ENCODE measurements at places on chromosomes 2 and 18.

- DNase-seq: no peak
These were observed 354.8 kb upstream of the MEIS1 start for GRCh38 chr2:66080127-66080526.

GRCh38 chr2:221569425-221569845, 2.7 kb downstream of the EPHA4 start:
- DNase-seq: no peak

GRCh38 chr2:201909348-201909747, 103.0 kb downstream of the CDK15 start:
- no peak for DNase-seq

GRCh38 chr2:15980605-15981098, 40.3 kb downstream of the MYCN start:
- no peak for DNase-seq

GRCh38 chr18:59988098-59988706, 88.4 kb downstream of the PMAIP1 start:
- no peak for DNase-seq

- no peak for DNase-seq
These were observed 47.6 kb downstream of the DIS3L2 start for GRCh38 chr2:232008907-232009638.

GRCh38 chr2:227853204-227853629, 18.2 kb upstream of the DAW1 start:
- DNase-seq: no peak

GRCh38 chr2:114127372-114127771, 237.5 kb downstream of the ACTR3 start:
- DNase-seq: no peak

DNA sequence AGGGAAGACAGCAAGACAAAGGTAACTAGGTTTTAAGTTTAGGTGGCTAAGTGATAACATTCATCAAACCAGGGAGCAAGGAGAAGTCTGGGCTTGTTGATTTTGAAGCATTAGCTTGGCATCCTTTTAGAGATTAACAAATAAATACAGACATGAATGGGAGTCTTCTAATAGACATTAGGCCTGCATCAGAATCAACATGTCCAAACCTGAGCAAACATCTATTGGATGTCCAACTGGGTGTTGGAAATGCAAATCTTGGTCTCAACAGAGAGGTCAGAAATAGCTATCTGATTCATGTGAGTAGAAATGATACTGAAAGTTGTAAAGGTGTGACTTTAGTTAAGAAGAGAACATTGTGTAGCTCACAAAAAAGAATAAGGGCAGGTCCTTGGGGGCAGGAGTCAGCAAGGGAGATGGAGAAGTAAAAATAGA, 85.5 kb upstream of the RND3 start:
- no peak for DNase-seq

DNA sequence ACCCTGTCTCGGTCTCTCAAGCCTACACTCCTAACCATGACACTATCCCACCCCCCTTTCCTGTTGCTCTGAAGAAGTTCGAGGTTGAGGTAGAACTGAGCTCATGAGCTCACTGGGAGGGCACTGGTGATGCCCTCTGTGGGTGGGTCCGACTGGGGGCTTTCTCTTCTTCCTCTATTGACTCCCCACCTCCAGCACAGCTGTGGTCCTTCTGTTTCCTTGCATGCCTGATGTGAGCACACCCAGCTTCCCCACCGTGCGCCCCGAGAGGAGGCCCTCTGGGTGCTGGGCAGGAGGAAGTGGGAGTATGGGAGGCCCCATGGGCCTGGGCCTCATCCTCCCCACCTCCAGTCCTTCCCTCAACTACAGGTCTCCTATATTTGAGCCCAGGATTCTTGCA, 20.9 kb downstream of the SPEG start:
- DNase-seq: no peak

DNA sequence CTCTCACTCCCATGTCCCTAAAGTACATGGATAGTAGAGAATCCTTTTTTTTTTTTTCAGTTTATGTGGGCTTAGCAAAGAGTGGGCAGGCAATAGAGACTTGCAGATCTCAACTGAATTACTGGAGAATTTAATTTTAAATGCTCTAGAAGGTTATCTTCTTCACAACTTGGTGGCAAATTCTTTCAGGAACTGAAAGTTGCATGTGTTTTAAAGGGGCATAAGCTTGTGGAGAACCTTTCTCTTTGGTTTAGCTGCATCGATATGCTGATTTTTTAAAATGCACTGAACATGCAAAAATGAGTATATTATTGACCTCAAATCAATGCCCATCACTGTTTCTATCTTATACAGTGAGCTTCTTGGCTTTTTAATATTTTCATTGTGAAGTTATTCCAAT, 24.9 kb upstream of the GALNT3 start:
- no peak for DNase-seq

GRCh38 chr18:10398571-10398970, 55.9 kb upstream of the APCDD1 start:
- DNase-seq: no peak

DNA sequence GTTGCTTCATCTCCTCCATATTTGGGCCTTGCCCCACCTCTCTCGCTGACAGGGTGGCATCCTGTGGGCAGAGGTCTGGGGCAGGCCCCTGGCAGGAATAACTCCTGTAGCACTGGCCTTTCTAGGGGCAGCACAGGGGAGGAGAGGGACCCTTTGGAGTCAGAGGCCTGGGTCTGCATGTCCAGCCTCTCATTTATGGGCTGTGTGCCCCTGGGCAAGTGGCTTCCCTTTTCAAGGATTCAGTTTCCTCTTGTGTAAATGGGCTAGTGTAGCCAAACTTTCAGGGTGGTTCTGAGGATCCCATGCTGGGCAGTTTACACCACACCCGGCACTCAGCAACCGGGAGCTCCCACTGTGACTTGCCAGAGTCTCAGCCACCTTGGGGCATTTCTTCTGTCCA, 23.4 kb downstream of the ADRA2B start:
- no peak for DNase-seq

GRCh38 chr2:80461505-80462197, 157.1 kb upstream of the LRRTM1 start:
- DNase-seq: no peak

DNA sequence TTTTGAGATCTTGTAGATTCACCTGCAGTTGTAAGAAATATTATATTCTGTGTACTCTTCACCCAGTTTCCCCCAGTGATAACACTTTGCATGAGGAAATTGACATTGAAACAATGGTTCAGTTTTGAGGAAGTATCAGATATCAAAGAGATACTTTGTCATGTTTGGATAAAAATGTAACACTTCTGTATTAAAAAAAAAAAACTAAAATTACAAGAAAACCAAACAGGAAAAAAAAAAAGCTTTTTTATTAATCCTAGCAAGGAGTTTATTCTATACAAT, 204.0 kb downstream of the ARL4C start:
- no peak for DNase-seq

DNA sequence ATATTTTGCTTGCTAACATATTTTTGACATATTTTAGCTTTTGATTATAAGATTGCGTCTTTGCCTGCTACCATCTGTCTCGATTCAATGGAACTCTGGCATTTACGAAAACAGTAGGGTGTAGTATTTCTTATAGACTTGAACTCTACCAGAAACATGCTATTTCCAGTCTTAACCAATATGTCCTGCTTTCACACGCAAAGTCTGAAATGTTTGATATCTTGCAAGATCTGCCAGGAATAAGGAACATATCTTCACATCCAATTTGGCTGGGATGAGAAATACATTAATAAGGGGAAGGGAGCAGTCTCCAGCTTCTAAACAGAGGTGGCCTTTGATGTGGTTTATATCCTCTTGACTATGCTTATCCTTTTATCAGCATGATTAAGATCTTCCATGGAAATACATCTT, 299.4 kb downstream of the ZNF521 start:
- DNase-seq: no peak

DNA sequence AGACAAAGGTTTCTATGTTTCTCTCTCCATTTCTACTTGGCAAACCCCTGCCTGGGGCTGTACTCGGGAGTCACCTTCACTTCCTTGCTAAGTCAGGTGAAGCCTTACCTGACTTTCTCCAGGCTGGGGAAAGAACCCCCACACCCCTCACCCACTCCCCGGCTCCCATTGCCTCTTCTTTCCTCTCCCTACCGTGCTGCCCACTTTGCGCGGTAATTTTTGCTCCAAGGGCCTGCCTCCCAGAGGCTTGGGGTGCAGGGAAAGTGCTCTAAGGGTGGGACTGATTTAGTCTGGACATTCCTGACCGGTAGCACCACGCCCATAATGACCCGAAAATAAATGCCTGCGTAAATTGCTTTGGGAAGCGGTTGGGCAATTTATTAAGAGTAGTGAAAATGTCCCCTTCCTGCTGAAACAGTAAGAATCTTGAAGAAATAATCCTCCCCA, 49.1 kb upstream of the ATP6V1B1 start:
- DNase-seq: no peak

DNA sequence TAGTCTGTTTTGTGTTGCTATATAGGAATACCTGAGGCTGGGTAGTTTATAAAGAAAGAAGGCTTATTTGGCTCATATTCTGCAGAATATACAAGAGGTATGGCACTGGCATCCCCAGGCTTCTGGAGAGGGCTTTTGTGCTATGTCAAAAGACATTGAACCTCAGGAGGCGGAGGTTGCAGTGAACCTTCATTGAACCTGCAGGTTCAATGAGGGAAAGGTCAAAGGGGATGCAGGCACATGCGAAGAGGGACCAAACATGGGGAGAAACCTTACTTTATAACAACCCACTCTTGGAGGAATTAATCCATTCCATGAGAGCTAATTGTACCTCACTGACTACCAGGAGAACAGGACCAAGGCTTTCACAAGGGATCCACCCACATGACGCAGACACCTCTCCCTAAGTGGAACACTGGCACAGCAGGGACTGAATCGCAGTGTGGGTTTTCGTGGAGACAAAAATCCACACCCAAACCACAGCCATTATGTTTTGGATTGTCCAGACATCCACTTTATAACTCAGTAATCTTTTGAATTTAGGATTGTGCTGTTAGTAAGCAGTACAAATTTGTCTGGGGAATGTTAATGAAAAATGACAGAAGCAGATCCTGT, 4.1 kb upstream of the SERPINB8 start:
- DNase-seq: no peak

- DNase-seq: no peak
These were observed 1229.0 kb upstream of the ZEB2 start for GRCh38 chr2:145748927-145749326.

- no peak for DNase-seq
These were observed 2.2 kb downstream of the TWIST2 start for GRCh38 chr2:238850091-238850490.

DNA sequence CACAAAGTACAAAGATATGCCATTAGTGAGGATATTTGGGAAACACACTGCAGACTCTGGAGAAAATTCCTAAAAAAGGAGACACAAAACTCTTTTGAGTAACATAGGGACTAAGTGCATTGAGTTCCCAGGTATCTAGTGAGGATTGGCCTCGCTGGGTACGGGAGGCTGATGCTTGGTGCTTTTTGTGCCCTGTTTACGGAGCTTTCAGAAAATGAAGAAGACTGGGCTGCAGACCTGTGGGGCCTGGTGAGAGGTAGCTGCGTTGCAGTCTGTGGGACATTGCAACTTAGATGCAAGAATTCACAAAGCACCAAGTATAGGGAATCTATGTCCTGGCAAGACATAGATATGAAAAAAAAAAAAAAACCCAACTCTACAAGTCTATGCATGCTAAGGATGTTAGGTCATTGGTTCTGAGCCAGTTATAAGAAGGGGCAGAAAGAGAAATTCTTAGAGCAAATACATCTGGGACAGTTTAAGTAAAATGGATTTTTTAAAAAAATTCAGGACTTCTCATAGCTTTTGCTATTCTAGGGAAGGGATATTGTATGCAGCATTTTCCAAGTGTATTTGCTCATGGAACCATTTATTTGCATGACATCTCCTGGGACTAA, 156.0 kb downstream of the SLC4A3 start:
- DNase-seq: no peak

GRCh38 chr18:74155276-74155675, 7.0 kb downstream of the TIMM21 start:
- no peak for DNase-seq

- no peak for DNase-seq
These were observed 21.1 kb upstream of the KCNG2 start for GRCh38 chr18:79776674-79777073.

DNA sequence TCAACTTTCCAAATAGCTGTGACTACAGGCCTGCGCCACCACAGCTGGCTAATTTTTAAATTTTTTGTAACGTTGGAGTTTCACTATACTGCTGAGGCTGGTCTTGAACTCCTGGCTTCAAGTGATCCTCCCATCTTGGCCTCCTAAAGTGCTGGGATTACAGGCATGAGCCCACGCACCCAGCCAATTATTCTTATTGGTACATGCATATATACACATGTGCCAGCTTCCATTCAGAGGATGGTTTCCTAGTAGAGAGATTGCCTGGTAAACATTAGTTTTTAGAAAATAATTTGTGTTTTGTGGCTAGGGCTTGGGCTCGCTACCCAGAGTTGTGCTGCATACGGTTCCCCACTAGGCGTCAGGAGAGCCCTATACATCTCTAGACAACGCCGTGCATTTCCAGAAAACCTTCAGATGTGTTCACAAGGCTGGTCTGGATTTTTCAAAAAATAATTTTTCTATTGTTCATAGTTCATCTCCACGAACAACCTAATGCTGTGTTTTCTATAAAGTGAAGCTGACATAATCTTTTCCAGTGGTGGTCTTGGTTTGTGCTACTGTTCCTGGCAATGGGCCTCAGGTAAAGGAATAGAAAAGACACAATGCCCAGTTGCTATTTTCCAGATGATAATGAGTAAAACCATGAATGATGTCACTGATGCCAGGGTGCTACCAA, 14.6 kb upstream of the AFG3L2 start:
- DNase-seq: no peak

- DNase-seq: no peak
These were observed 47.0 kb downstream of the IWS1 start for GRCh38 chr2:127479219-127479825.

- DNase-seq: no peak
These were observed 1.9 kb downstream of the TCF23 start for GRCh38 chr2:27150639-27151230.

- no peak for DNase-seq
These were observed 204.2 kb upstream of the SMAD2 start for GRCh38 chr18:48134609-48135008.

DNA sequence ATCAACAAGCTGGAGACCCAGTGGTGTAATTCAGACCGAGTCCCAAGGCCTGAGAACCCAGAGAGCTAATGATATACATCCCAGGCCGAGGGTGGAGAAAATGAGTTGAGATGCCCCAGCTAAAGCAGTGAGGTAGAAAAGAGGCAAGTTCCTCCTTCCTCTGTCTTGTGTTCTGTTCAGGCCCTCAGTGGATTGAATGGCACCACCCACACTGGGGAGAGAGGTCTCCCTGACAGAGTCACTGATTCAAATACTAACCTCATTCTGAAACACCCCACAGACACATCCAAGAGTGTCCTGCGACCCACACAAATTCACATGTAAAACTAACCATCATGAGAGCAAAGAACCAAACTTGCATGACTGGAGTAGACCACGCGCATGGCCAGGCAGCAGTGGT, 215.3 kb downstream of the ANAPC1 start:
- DNase-seq: no peak

- no peak for DNase-seq
These were observed 19.2 kb downstream of the TMEM185B start for GRCh38 chr2:120204022-120204405.

DNA sequence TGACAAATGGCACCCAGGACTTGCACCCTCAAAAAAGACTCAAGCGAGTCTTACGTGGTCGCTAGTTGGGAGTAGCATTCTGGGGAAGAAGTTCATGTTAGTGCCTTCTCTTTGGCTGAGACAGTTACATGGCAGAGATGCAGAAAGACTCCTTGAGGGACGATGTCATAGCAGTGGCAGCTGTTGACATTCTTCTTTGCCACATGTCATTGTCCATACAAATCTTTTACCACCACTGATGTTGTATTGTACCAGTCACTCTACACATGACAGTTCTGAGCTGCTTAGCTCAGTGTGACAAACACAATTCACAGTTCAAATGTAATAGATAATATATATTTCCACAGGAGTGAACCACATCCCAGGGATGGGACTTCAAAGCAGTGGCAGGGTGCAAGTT, 197.1 kb downstream of the TCF4 start:
- no peak for DNase-seq
